Left cardiac atrium (tissue), 4 donors: ENCODE measurements at places on chromosomes 11 and 22. TPM values are rescaled to one million over a fixed set of nuclear protein-coding genes. Genes with fewer than 3 reads are reported as not detected.

DNA sequence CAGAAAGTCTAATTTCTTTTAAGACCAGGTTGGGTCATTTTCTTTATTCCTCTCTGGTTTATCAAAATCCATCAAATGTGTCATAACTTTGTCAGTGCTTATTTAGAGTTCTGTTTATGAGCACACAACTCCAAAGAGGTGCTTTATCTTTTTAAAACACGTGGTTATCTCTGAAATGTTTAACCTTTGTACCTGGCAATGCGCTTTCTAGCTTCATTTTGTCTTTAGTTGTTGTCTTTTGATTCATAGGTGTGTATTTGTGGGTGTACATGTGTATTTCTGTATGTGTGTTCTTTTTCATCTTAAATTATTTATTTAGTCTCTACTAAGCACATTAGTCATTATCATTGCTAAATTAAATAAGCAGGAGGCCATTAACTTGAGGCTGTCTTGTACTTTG, 251.4 kb downstream of the JRKL start:
- DNase-seq: no peak

The NAV2 gene
- 15.3 TPM for total RNA-seq

- DNase-seq: no peak
Measured at GRCh38 chr11:65719871-65720210, 757 bp downstream of the RNASEH2C start.

GRCh38 chr22:39773976-39774539, 119.5 kb downstream of the ENTHD1 start:
- no peak for DNase-seq

The SLN gene
- 669 TPM for total RNA-seq

DNA sequence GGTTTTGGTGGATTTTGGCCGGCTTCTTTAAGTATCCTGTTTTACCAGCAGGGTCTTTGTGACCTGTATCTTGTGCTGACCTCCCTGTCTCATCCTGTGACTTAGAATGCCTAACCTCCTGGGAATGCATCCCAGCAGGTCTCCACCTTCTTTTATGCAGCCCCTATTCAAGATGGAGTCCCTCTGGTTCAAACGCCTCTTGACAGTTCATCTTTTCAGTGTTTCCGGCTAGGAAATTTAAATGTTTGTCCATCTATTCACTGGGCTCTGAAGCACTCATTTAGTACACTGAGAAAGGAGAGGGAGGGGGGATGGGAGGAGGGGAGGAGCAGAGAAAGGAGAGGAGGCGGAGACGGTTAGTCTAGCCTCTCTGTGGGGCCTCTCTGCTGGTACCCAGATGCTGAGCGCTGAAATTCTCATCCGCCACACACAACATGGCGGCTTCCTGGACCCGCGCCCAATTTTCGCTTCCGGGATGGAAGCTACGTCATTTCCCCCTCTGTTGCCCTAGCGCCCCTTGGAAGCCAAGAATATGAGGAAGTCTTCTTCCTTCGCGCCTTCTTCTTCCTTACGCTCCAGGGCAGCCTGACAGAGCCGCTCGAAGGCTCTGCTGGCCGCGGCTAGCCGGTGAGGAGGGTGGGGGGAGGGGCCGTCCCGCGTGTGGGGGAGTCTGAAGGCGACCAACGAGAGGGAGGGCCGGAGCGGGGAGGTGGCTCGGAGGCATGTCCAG, 69.0 kb upstream of the SYT13 start:
- peak; percentile 92 for DNase-seq

- peak; percentile 54 for DNase-seq
Measured at GRCh38 chr11:45857961-45858474, 10.7 kb downstream of the CRY2 start.

The SESN3 gene
- total RNA-seq: 17.2 TPM

- DNase-seq: no peak
Measured at GRCh38 chr22:27989758-27990450, 70.8 kb upstream of the PITPNB start.

DNA sequence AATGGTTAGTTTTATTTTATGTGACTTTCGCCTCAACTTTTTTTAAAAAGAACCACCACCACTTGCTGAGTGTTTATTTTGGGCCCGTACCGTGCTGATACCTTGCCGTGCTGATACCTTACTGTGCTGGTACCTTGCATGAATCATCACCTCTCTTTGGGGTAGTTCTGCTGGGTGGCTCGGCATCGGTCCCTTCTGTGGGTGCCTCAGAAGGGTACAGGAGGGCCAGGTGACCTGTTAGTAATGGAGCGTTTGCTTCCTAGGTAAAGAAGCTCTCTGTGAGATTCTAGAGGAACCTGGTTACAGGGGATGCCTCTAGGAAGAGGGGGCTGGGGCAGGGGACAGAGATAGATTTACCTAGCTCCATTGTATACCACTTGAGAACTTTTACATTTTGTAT, 17.1 kb downstream of the TOM1 start:
- DNase-seq: no peak

The CADM1 gene
- 34.3 TPM for total RNA-seq

The TRMT112 gene
- total RNA-seq: 101 TPM

- peak; percentile 49 for DNase-seq
Measured at GRCh38 chr22:20080776-20081654, 974 bp downstream of the DGCR8 start.
